SK-MEL-5 (cell line): ENCODE measurements at places on chromosomes 2 and 18.
A peak's percentile ranks its signal among the peaks of the same experiment; 100 is the strongest.

DNA sequence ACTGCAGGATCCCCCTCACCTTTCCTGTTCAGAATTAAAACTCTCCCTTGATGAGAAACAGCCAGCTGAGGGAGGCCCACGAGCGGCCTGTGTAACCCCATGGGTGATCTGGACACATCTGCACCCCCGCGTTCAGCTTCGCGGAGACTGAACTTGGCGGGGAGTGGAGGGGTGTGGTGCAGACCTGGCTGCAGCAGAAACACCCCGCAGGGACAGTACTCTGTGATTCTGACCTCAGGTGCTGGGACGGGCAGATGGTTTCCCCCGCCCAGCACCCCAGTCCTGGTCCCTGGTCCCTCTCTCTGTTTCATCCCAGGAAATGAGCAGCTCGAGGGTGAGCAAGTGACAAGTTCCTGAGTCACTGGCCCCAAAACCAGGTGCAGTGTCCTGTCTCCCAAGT is 41.2 kb downstream of the GBX2 start:
- DNase-seq: no peak

DNA sequence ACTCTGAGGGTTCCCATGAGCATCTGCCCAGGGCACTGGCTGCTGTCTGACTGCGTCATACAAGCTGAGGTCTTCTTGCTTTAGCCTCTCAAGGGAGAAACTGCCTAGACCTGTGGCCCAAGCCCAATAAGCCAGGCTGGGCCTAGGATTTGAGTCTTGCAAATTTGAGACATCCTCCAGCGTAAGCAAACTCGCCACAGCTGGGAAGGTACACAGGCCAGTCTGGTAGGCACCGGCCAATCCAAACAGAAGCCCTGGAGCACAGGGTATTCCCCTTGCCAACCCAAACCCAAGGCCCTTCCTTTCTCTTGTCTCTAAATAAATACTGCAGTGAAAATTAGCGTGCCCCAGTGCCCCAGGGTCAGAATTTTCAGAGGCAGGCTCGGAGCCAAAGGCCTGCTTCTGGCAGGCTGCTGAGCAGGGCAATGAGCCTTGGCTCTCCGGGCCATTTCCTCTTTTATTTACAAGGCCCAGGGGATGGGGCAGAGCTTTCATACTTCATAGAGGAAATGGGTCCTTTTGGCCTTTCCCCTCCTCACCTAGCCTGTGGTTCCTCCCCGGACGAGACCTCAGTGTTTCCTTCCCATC is 33.3 kb downstream of the POLR1A start:
- DNase-seq: peak; percentile 71

DNA sequence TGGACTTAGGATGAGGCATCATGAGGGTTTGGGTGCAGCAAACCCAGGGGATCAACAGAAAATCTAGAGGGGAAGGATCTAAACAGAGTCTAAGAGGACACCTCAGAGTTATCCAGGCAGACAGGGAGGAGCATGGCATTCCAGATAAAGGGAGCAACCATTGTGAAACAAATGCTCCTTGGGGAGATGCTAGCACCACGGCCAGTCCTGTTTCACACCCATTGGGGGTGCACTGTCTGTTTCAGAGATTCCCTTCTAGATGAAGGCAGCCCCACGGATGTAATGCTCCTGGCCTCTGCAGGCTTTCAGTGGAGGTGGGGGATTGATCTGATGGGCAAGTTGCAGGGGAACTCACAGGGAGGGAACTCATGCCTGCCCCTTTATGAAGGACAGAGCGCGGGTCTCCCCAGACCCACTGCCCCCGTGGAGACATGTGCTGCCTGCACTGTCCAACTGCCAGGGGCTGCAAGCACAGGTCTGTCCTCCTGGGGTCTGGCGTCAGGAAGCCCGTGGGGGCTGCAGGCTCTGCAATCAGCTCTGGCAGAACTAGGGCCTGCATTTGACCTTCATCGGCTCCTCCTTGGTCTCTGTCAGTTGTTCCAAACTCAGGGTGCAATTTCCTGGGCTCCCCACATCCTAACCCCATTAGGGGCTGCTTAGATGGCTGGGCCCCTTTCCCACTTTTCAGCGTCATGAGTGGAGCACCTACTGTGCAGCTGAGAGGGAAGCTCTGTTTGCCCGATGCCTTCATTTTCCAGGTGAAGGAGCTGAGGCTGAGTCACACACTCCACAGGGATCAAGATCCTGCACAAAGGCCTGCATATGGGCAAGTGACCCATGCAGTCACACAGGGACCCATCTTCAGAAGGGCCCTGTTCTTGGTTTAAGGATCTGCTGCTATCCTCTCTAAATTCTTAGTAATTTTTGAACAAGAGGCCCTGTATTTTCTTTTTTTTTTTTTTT is 163.4 kb downstream of the ARL4C start:
- DNase-seq: no peak

DNA sequence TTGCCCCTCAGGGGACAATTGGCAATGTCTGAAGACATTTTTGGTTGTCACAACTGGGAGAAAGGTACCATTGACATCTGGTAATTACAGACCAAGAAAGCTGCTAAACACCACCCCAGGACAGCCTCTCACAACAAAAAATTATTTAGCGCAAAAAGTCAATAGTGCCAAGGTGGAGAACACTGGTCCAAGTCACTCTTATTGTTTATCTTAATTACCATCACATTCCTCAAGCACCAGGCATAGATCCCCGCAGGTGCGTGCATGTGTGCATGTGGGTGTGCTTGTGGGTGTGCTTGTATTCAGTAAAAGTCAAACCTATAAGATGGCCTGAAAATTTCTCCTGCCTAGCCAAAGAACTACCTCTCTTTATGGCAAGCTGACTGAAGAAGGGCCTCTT is 74.9 kb upstream of the WDR75 start:
- DNase-seq: no peak

- DNase-seq: peak; percentile 38
Observed at GRCh38 chr18:70450426-70451253, 161.8 kb downstream of the SOCS6 start.

- DNase-seq: no peak
Observed at GRCh38 chr2:2455151-2455550, 124.1 kb upstream of the MYT1L start.

GRCh38 chr2:218002845-218003180 is at the start of gene TNS1:
Gene TNS1, minus strand, starts transcription at chr2:218002995. Its CDS starts 123 bp downstream, at chr2:218002872.
- no peak for DNase-seq

DNA sequence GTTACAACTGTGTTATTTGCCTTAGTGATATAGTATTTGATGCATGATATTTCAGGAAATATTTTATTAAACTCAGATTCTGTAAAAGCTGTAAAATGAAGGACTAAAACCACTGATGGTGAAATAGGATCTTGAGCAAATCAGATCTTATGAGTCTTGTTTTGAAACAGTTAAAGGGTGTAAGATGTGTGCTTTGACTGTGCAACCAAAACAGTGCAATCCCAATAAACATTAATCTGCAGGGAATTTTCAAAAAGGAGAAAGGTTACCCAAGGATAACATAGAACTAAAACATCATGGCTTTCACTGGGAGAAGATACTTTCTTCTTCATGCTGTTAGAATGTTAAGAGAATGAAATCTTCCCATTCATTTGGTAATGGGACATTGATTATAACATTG is 378.7 kb downstream of the PARD3B start:
- no peak for DNase-seq

DNA sequence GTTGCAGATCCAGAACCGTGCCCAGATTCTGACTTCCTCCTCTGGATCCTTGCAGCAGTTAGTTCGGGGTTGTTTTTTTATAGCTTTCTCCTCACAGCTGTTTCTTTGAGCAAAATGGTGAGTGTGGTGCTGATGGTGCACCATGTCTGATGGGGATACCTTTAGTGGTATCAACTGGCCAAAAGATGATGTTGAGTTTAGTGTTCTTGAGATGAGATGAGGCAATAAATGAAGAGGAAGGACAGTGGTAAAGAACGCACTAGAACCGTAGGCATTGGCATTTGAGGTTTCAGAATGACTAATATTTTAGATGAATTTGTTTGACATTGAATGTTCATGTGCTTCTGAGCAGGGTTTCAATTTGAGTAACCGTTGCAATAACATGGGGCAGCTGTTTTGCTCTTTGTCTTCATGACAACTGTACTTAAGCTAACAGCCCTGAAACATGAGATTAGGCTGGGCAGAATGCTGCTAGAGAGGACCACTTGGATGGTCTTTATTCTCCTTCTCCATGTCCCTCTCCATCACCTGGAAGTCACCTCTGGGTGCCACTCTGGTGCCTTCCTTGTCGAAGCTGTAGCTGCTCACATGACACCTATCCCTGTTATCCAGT is 3.9 kb downstream of the CTLA4 start:
- DNase-seq: no peak

GRCh38 chr2:122244598-122245229 is 489.3 kb downstream of the TSN start:
- no peak for DNase-seq

- no peak for DNase-seq
Observed at GRCh38 chr2:69054431-69054830, 41.5 kb downstream of the ANTXR1 start.

- no peak for DNase-seq
Observed at GRCh38 chr18:12518832-12519531, 111.3 kb downstream of the PRELID3A start.

GRCh38 chr2:46828491-46829230 is 86.9 kb downstream of the MCFD2 start:
- no peak for DNase-seq

GRCh38 chr2:23106242-23106785 is 278.7 kb upstream of the KLHL29 start:
- no peak for DNase-seq

- DNase-seq: no peak
Observed at GRCh38 chr2:159595410-159596046, 20.8 kb downstream of the BAZ2B start.

- no peak for DNase-seq
Observed at GRCh38 chr2:185835974-185836373, 97.4 kb downstream of the FSIP2 start.

- no peak for DNase-seq
Observed at GRCh38 chr18:75034937-75035336, 174.0 kb downstream of the PTGR3 start.

DNA sequence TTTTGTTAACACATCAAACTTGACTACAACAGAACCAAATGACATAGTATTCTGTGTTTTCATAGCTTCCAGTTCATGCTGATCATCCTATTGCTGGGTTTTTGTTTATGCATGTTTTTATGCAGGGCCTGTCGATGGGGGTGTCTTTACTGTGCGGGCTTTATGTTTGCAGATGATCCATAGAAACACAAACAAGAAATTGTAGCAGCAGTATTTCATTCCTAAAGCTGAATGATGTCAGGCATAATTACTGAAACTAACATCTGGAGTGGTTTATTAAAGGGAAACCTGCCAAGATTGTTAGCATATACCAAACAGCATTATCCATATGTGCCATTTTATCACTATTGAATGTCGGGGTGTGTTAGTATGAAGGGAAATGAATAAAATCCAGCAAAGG is 129.7 kb downstream of the PTPRM start:
- DNase-seq: no peak
